AML-193 (cell line): ENCODE measurements at places on chromosomes 6 and 20.

DNA sequence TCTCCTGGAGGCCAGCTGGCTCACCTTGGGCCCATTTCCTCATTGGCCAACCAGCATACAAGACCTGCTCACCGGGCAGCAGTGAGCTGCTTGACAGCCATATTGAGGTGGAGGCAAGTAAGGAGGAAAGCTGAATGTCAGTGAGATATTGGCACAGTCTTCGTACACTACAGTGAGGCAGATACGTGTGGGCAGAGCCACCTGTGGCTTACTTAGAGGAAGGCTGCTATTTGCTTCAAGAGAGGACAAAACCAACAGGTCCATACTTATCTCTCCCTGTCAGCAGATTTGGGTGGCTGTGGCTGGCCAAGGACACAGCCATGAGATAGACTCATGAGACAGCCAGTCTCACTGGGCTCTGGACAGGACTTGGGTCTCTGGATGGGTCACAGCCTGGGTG lies 15.1 kb upstream of the MCM3 start:
- DNase-seq, result no peak

GRCh38 chr6:163170294-163170883 lies 244.1 kb upstream of the QKI start:
- peak; percentile 28 for DNase-seq

DNA sequence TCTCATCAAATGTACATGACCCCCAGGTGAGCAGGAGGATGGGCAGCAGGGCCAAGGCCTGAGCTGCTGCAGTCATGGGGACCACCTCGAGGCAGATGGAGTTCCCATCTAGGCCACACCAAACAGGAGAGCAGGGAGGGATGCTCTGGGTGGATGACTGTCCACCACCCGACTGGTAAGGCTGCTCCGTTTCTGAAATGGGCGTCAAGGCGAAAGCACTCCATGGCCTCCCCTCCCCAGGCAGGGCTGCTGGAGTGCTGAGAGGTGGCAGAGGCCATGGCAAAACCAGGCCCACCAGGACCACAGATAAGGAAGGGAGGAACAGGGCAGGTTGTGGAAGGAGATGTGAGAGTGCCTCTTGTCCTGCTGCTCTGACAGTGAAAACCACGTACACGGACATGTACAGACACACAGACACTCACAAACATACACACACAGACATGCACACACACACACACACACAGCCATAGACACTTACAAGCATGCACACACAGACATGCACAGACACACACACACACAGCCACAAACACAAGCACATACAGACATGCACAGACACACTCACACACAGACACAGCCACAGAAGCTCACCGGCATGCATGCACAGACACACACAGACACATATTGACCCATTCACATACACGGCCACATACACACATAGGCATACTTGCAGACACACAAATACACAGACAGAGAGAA lies 93.2 kb downstream of the PSMG4 start:
- DNase-seq, result no peak

GRCh38 chr20:24353135-24353690 lies 116.2 kb upstream of the SYNDIG1 start:
- no peak for DNase-seq

DNA sequence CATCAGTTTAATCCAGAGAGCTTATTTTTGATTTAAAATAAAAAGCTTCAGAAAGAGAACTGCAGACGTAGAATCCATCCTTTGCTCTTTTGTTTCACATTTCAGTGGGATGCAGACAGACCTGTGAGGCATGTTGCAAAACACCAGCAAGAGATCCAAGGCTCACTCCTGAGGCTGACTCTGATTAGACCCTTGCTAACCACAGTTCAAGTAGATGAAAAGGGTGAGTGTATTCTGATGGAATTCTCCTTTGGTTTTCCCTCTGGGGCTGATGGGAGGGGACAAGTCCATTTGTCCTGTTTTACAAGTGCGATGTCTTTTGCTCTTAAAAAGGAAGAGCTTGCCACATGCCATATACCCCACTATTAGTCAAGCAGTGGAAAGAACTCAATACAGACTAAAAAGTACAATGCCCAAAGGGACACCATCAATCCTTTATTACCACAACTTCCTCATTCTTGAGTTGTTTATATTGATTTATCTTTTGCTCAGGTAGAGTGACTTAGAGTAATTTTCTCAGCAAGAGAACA lies 772.7 kb downstream of the MAFB start:
- DNase-seq, result no peak

DNA sequence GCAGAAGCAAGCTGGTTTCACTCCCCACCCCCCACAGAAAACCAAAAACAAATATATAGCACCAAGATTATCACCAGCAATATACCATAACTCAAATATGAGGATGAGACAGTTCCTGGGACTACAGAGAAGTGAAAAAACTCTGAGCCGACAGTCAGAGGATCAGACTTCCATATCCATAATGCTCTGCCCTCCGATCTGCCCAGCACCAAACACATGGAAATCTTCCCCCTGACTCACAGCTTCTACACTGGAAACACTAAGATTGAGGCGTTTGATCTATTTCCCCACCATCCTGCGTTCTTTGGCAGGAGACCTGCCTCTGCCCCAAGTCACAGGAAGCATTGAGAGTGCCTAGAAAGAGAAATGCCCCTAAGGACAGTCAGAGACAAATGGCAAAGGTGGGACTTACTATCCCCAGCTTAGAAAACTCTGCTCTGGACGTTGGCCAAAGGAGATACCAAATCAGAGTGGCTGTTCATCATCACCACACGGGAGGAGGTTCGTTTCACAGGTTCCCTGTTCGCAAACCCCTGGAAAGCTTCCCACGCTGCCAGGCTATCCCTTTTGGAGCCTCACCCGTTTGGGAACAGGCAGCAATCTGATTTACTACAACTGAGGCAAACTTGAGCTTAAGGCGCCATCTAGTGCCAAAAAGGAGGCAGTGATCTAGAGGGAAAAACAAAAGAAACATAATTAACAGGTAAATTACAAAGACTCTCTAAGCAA lies 48.7 kb upstream of the SRSF6 start:
- peak; percentile 3 for DNase-seq

DNA sequence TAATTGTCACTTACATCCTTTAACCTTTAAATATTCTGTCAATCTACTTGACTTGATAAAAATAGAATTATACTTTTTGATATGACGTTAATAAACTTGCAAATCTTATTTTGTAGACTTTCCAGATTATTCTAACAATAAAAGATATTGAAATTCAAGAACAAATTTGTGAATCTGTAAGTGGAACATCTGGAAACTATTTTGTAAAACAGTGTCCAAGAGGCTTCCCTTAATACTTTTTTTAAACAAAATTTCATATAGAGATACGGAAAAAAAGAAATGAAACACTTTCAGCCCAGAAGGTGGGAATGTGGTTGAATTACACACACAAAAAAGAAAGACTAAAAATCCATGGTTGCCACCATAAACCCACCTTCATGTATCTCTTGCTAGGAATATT lies 174.4 kb downstream of the COL19A1 start:
- no peak for DNase-seq

- DNase-seq, result no peak
These were observed 54.0 kb upstream of the EYA4 start for GRCh38 chr6:133187114-133187513.

- no peak for DNase-seq
These were observed 152.1 kb downstream of the KHDC1L start for GRCh38 chr6:73073238-73073637.
